ENCODE measurements at places on chromosomes 16 and 17.

GRCh38 chr16:53960050-53960812 lies 256.3 kb downstream of the FTO start:
- no peak for DNase-seq

DNA sequence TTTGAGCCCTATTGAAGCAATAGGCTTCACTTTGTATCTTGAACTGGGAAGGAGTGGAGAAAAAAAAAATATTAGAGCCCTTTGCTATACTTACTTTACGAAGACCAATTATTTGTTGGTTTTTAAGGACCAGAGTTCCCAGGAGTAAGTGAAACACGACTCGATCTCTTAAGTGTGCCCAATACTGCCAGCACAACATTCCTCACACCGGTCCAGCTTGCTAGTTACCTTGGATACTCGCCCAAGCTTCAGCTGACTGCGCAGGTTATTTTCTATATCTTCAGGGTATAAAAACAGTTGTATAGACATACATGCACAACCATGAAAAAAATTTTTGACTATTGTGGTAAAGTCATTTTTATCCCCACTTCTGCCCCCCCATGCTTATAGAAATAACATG lies 72.1 kb downstream of the RPTOR start:
- DNase-seq: no peak

- DNase-seq: no peak
These were observed 282.1 kb downstream of the C16orf95 start for GRCh38 chr16:87035053-87035452.

GRCh38 chr16:29809031-29809747 lies 2.8 kb upstream of the PRRT2 start:
- DNase-seq: no peak

DNA sequence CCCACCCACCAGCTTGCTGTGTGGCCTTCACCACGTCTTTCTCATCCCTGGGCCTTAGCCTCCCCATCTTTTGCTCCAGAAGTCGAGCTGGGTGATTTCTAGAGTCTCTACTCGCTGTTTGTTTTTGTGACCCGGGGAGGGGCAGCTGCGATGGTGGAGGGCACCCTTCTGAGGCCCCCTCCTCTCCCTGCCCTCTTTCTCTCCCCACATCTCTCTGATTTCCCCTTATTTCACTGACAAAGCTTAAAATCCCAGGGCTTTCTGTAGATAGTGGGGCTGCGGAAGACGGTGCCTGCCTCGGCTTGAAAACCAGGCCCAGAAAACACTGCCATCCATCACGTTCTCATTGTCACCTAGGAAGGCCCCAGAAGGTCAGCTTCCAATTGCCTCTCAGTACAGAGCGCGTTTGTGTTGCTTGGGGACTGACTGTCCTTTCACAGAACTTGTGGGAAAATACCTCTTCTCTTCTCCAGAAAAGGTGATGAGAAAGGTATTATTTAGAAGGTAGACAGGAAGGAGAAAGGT lies 95.1 kb downstream of the NTN1 start:
- no peak for DNase-seq

GRCh38 chr17:82280537-82280936 lies 7.0 kb upstream of the CSNK1D start:
- DNase-seq: no peak

DNA sequence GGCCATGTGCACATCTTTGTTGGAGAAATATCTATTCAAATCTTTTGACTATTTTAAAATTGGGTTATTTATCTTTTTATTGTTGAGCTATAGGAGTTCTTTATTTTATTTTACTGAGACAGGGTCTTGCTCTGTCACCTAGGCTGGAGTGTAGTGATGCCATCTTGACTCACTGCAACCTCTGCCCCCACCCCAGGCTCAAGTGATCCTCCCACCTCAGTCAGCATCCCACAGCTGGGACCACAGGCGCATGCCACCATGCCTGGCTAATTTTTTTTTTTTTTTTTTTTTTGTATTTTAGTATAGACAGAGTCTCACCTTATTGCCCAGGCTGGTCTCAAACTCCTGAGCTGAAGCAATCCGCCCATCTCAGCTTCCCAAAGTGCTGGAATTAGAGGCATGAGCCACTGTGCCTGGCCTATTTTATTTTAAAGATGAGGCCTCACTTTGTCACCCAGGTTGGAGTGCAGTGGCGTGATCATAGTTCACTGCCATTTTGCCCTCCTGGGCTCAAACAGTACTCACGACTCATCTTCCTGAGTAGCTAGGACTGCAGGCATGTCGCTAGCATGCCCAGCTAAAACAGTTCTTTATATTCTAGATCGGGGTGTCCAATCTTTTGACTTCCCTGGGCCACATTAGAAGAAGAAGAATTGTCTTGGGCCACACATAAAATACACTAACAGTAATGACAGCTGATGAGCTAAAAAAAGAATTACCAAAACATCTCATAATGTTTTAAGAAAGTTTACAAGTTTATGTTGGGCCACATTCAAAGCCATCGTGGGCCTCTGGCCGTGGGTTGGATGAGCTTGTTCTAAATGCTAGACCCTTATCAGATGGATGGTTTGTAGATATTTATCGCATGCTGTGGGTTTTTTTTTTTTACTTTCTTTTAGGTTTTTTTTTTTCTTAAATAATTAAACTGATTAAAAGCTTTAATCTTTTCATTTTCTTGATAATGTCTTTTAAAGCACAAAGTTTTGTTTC lies 13.7 kb downstream of the TENT4B start:
- no peak for DNase-seq

- DNase-seq: no peak
These were observed 37.7 kb upstream of the OR3A1 start for GRCh38 chr17:3335876-3336275.

DNA sequence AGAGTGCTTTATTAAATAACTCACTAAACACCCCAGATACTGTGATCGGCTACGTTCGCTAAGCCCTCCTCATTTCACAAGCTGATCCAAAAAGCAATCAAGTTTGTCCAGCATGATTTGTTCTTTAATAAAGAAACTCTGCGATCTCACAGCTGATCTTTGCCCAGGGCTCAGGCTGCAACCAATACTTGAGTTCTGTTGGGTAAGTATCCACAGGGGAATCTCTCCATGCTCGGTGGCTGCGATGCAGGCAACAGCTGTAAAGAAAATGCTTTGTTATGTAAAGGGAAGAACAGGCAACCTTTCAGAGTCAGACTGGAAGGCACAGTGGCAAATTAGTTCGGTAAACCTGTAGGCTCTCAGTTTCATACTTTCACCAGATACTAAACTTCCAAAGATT lies 67.5 kb downstream of the SHISA6 start:
- DNase-seq: no peak

DNA sequence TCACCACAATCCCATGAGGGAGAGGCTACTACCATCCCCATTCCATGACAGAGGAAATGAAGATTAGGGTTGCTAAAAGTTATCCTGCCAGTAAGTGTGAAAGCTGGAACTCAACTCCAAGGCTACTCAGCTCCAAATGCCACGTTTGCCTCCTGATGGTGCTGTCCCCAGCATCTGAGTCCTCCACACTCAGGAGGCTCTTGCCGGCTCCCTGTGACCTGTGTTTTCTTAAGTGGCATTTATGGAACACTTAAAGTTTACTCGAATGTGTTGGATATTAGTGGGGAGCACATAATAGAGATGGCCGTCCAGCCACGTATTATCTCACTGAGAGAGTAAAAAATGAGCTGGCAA lies 267.9 kb downstream of the CBLN1 start:
- DNase-seq: no peak

GRCh38 chr17:55818451-55819375 lies 67.9 kb downstream of the PCTP start:
- no peak for DNase-seq

GRCh38 chr16:88853325-88853941 lies 3.3 kb downstream of the GALNS start:
- DNase-seq: no peak

DNA sequence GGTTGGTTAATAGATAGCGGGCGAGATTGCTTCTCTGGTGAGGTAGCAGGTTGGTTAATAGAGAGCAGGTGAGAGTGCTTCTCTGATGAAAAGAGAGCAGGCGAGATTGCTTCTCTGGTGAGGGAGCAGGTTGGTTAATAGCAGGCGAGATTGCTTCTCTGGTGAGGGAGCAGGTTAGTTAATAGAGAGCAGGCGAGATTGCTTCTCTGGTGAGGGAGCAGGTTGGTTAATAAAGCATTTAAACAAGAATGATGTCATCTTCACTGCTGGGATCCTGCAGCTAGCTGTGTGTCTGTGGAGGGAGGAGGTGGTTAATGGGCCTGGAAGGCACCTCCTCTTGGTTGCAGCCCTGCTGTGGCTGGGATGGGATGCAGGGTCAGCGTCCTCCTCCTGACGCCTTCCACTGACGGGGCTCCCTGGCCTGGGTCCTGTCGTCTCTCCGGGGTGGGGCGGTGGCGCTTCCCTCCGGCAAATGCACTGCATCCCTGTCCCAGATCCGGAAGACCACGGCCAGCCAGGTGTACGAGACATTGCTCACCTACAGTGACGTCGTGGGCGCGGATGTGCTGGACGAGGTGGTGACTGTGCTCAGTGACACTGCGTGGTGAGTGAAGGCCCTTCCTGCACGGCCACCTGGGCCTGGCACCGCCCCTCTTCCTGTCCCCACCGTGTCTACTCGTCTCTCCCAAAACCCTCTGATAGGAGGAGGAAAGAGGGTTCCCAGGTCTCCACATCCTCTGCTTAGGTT lies 99.2 kb upstream of the ZNF750 start:
- no peak for DNase-seq

GRCh38 chr17:50190603-50191358 lies 10.7 kb downstream of the COL1A1 start:
- DNase-seq: no peak

DNA sequence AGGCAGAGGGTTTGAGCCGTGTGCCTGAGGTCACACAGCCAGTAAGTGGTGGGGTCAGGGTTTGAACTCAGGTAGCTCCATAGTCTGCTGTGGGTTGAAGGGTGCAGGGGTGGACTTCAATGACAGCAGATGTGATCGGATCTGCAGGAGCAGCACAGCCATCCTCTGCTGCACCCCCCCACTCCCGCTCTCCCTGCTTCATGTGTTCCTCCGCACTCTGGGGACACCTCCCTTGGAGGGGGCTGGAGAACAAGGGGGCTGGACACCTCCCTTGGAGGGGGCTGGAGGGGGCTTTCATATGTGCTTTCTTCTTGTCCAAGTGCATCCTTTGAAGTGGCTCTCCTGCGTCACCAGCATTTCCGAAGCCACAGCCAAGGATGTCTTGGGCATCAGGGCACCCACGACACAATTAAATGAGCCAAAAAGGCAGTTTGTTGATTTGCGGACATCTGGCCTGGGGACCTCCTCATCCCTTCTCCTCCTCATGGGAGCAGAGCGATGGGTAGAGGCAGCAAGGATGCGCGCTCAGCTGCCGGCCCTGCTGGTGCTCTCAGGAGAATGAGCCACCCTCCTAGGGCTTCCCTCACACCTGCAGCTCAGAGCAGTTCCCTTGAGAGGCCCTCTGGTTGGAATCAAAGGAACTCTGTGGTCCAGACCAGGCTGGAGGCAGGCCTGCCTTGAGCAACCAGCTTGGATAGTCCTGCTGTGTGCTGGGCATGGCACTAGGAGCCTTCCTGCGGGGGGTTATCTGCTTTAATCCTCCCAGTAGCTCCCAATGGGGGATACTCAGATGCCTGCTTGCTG lies 26.2 kb downstream of the WSCD1 start:
- no peak for DNase-seq

DNA sequence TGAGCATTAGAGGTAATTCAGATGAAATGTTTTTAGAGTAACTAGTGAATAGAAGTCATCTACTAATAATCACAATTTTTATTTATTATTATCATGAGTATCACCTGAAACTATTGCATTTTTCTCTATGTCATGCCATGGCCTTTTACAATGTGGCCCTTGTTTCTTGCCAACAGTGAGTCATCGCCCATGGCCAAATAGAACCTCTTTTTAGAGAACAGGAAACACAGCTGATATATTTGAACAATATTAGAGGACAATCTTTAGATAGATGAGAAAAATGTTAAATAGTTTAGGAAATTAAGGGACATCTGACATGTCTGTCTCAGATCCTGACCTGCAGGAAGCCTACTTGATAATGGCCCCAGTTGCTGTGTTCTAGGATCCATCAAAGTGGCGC lies 1584.4 kb upstream of the GOT2 start:
- no peak for DNase-seq

DNA sequence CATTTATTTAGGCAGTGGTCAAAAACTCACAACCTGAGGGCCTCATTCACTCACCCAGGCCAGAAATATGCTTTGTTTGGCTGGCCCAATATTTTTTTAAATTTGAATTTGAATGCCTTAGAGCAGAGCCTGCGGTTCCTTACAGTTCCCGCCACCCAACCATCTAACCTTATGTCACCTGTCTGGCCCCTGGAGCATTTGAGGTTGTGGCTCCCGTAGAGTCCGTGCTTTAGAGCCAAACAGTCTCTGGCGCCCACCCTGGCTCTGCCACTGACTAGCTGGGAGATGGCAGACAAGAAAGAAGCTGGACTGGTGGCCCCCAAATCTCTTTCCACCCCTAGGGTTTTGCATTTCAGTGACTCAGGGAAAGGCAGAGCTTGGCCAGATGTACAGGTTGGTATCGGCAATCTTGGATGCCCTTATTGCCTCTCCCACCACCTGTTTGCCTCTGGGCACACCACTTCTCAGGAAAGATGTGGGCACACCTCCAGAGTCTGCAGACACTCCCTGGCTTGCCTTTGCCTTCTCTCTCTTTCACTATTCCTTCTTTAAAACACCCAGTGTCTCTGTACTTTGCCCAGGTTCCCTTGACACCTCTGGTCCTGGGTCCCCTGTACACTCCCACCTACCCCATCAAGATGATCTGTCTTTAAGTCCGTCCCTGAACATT lies 1.9 kb upstream of the MAP3K14 start:
- DNase-seq: no peak

DNA sequence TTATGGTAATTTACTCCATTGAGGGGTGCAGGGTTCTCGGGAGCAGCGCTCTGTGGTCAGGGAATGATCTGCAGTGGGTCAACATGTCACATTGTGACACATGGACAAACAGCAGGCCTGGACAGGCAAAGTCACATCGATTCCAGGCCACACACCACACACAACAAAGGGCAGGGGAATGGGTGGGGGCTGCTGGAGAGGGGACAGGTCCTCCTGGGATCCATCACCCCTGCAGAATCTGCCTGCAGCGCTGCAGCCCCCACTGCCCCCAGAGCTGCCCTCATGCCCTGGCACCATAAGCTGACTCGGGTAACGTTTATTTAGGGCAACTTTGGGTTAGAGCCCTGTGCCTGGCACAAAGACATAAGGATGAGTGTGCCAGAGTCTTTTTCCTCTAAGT lies 9.1 kb downstream of the PEMT start:
- DNase-seq: no peak

DNA sequence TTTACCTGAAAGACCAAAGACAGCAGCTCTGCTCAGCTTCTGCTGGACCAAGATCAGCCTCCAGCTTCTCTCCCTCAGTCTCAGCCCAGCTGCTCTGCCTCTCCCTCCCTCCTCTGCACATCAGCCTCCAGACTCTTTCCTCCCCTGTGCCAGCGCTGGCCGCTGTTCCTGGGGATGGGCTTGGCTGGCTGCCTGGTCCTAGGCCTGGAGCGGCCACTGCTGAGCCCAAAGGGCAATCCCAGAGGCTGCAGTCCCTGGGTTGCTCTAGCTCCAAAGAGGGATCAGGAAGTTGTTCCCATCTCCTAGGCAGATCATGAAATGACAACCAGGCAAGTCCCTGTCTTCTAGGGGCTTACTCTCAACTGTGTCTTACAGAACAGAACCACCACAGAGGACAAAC lies 31.3 kb downstream of the DCUN1D3 start:
- no peak for DNase-seq

- no peak for DNase-seq
These were observed 147.6 kb downstream of the C16orf95 start for GRCh38 chr16:87169509-87169995.

GRCh38 chr17:42573095-42573494 lies 4.4 kb downstream of the PSMC3IP start:
- DNase-seq: no peak
